ENCODE measurements at places on chromosomes 1 and 21.

GRCh38 chr1:115098979-115099692 lies 9.8 kb upstream of the TSPAN2 start:
- DNase-seq: peak; percentile 64

- DNase-seq: no peak
These were observed 131.5 kb downstream of the CNIH3 start for GRCh38 chr1:224747578-224747977.

- no peak for DNase-seq
These were observed 133.8 kb downstream of the AK5 start for GRCh38 chr1:77415579-77415978.

DNA sequence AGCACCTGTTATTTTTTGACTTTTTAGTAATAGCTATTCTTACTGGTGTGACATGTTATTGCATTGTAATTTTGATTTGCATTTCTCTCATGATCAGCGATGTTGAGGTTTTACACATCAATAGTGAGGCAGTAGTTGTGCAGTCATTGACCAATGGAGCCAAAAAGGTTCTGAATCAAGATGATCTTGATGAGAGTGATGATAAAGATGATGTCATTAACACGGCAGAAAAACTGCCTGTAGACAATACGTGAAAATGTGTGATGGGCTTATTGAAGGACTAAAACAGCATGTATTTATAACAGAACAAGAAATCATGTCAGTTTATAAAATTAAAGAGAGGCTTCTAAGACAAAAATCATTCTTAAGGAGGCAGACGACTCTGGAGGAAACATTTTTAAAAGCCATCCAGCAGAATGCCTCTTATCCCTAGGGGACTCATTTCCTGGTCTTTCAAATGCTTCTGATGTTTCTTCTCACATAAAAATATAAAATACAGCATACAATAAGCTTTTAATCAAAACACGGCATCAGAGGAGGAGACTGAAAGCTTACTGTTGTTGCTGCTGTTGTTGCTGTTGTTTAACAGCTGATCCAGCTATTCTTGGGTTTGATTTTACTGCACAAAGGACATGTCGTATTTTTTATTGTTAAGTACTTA lies 400.3 kb downstream of the LTN1 start:
- DNase-seq: no peak

DNA sequence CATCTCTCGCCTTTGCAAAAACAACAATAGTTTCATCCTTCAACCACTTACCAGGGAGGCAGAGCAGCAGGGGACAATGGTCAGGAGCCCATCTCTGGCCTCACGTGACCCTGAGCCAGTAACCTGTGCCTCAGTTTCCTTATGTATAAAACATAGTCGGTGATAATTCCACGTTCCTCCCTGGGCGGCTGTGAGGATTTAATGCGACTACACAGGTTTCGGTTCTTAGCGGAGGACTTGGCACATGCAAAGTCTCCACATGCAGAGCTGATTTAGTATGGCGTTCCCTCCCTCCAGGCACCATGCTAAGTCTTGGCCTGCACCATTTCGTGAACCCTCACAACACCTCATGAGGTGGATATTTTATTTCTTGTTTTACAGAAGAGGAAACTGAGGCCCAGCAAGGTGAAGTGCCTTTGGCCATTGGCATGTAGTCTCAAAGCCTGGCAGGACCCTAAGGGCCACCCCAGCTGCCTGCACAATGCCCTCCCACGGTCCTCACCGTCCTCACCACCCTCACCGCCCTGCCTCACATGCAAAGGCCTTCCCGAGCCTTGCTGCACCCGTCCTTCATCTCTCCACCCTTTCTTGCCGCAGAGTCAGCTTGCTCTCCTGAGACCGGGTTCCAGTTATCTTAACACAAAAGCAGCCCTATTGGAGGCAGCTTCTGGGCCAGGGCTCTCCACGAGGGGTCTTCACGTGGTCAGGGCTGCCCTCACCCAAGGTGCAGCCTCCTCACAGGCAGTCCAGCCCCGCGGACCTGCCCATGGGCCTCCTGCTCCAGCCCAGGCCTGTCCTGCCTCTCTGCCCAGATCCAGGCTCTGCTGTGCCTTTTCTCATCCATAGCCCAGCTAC lies 48.9 kb downstream of the SYF2 start:
- DNase-seq: no peak

- peak; percentile 45 for DNase-seq
These were observed 20.9 kb upstream of the ATP5PO start for GRCh38 chr21:33936301-33937038.

DNA sequence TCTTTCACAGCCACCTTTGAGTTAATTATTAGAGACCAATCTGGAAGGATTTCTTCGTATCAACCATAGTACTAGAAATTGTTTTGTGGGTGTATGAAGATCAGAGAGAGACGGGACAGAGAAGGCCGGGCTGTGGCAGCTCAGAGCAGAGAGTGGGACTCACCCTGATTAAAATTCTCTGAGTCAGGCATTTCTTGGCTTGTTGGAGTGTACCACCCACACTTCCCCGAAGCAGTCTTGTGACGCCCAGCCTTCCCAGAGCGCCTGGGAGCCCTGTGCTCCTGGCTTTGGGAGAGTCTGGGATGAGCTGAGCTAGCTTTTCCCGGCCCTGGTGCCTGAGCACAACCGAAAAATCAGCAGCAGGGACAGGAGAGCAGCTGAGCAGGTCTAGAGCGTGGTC lies 19.4 kb downstream of the PLEKHM2 start:
- DNase-seq: no peak

GRCh38 chr1:85581802-85582686 lies 1.5 kb downstream of the CCN1 start:
- no peak for DNase-seq

- DNase-seq: no peak
These were observed 246.9 kb upstream of the IRF2BP2 start for GRCh38 chr1:234856845-234857245.

DNA sequence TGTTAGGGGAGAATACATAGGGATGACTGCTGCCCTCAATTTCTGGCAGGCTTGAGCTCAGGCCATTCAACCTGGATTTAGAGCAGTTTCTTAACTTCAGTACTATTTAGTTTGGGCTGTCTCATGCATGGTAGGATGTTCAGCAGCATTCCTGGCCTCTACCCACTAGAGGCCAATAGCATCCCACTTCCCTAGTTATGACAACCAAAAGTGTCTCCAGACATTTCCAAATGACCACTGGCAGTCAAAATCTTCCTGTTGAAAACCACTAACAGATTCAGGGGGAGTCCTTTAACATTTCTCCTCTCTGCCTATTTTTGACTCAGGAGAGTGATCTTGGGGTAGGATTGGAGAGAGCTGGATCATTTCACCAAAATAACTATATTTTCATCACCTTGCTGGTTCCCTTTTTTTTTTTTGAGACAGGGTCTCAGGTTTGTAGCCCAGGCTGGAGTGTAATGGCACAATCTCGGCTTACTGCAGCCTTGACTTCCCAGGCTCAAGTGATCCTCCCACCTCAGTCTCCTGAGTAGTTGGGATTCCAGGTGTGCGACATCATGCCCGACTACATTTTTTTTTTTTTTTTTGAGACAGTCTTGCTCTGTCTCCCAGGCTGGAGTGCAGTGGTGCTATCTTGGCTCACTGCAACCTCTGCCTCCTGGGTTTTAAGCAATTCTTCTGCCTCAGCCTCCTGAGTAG lies 8.7 kb downstream of the GNAT2 start:
- DNase-seq: no peak

GRCh38 chr1:181969902-181970301 lies 91.6 kb downstream of the ZNF648 start:
- no peak for DNase-seq

DNA sequence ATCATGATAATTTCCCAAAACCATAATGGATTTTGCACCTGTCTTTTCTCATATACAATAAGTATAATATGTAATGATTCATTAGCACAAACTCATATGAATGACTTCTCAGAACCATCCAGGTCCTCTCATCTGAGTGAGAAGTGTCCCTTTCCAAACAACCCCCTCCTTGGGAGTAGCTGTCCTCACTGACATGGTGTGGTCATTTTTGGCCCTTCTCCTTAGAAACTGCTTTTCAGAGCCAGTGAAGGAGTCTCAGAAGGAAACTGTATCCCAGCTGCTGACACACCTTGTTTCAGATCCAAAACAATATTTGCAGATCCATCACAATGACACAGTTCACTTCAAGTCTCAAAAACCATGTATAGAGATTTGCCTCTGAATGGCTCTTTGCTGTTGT lies 95.5 kb downstream of the MIS18A start:
- DNase-seq: no peak

GRCh38 chr1:106912131-106912530 lies 144.3 kb upstream of the PRMT6 start:
- no peak for DNase-seq

- no peak for DNase-seq
These were observed 71.5 kb downstream of the IFI44 start for GRCh38 chr1:78721136-78721535.

GRCh38 chr1:115706587-115707425 lies 61.7 kb downstream of the CASQ2 start:
- DNase-seq: no peak

DNA sequence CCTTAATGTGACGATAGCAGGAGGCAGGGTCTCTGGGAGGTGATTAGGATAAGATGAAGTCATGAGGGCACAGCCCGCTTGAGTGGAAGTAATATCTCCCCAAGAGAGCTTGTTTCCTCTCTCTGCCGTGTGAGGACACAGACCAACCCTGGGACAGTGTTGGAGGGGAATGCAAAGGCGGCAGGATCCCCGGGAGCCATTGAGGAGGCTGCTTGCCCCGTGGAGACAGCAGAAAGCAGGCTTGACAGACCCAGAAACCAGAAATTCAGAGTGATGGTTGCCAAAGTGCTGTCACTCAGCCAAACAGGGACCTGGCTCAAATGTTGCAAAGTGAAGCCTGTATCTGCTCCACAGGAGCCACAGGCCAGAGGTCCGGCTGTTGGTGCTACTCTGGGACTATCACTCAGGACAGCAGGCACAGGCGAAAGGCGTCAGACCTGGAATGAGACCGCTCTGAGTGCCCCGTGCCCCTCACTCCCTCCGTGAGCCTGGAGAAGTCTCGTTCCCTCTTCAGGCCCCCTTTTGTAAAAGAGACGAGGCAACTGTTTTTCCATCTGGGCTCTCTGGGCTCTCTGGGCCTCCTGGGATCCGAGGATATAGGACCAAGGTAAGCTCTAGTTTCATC lies 96.6 kb upstream of the VANGL1 start:
- DNase-seq: no peak

DNA sequence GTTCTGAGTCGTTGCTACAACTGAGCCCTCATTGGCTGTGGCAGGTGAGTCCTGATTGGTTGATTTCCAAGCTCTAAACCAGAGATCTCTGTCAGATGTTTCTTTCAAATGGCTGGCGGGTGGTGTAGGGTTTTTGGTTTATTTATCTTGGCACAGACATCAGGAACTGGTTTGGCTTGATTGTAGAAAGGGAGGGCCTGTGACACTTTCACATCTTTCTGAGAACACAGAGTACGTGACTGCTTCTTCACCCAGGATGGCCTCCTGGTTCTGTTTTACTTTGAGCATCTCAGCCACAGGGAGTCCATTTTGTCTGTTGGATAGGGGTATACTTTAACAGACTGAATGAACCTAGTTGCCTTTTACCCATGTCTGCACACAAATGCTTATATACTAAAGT lies 89.4 kb upstream of the GPR52 start:
- DNase-seq: no peak

- DNase-seq: no peak
These were observed 22.3 kb upstream of the C1orf105 start for GRCh38 chr1:172398193-172398592.

GRCh38 chr21:41776778-41777177 lies 9.9 kb upstream of the RIPK4 start:
- no peak for DNase-seq

- DNase-seq: no peak
These were observed 14.7 kb upstream of the SPRR5 start for GRCh38 chr1:152932170-152932811.

GRCh38 chr1:69319287-69319686 lies 248.4 kb upstream of the LRRC7 start:
- no peak for DNase-seq

DNA sequence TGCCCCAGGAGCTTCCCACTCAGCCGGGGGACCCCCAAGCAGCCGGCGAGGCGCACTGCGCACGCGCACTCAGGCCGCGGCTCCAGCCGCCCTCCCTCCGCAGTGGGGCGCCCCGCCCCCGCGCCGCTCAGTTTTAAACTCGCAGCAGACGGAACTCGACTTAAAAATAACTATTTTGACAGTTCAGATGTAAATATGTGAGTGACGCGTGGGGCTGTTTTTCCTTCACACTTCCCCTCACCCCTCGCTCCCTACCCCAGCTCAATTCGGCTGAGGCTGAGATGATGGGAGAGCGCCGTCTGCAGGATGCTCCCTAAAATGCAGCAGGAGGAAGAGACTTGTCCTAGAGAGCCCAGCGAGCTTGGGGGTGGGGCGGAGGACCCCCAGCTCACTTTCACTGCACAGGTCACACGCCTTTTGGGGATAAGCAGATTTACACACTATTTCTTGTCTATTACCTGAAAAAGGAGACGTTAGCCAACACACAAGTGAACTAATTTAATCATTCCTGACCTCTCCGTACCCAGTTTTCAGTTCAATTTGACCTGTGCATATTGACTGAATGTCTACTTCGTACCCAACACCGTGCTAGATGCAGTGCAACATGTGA lies 8.9 kb upstream of the LEMD1 start:
- DNase-seq: peak; percentile 28

- no peak for DNase-seq
These were observed 111.8 kb upstream of the GRIK3 start for GRCh38 chr1:37146071-37146470.

GRCh38 chr1:84991097-84991920 lies 5.6 kb downstream of the MCOLN2 start:
- DNase-seq: no peak

GRCh38 chr1:154716011-154716410 lies 108.0 kb upstream of the ADAR start:
- no peak for DNase-seq

DNA sequence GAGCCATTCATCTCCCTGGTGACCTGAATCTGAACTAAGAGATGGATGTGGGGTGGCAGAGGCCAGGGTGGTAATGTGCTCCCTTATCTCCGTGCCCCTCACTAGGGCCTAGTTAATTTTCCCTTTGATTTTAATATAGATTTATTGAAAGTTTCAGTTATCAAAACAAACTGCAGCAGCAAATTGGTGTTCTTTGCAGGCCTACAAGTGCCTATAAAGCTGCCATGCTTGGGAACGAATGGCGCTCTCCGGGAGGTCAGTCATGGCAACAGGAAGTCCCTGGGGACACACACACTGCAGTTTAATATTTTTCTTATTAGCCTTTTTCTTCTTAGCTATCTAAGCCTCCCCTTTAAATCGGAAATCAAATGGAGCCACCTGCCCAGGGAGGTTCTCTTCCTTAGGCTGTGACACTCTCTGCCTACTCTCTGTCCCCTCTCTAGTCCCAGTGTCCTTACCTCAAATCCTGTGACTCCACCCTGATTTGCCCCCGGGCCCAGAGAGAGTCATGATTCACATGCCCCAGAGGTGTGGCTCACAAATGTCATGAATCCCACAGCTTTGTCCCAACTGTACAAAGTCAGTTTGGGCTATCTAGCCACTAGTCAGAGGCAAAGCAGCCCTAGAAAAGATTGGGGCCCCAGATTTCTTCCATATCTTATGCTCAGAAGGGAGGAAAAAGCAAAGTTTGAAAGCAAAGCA lies 4.3 kb upstream of the ERI3 start:
- no peak for DNase-seq

Measured in T-helper 9 cell (primary cell).